ENCODE measurements at places on chromosomes 4 and X. TPM values are rescaled to one million over a fixed set of nuclear protein-coding genes. Genes with fewer than 3 reads are reported as not detected.

DNA sequence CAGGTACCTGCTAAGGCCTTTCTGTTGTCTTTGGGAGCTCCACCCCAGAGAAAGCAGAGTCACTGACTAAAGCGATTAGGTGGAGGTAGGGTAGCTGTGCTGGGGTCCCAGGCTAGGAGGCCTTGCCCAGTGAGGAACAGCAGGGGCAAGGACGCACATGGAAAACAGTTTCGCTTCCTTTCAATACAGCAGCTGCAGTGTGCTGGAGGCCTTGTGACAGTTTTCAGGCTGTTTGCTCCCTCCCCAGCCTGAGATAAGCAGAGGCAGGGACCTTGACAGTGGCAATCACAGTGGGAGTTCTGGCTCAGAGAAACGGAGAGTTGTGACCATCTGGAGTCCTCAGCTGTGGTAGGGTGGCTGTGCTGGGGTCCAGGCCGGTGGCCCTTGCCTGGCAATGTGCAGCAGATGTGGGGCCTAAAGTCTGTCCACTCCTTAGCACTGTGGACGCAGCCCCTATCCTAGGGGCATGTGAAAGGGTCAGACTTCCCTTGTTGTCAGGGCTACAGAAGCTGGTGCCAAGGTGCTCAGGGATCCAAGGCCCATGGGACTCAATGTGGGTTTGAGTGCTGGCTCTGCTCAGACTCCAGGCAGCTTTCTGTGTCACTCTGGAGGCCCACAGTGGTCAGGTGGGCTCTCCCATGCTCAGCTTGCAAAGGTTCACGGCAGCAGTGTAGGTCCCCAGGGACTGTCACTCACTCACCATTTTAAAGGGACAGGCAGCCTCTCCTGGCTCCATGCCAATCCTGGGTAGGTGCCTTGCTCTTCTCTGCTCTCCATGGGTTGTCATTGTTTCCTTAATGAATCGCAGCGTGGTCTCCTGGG is 534.9 kb upstream of the FMR1 start:
- DNase-seq: no peak

DNA sequence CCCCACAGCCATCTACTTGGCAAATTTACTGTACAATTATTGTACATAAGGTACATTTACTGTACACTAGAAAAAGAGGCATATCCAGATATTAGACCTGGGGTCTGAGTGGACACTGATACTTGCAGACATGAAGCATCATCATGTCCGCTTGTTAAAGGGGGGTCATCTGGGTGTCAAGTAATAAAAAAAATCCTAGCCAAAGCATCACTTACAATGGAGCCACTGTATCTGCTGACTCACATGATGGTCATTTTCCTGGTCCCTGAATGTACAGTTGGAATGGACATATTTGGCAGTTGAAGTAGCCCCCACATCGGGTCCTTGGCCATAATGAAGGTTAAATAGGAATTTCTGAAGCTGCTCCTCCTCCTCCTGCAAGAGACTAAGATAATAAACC is 228.8 kb downstream of the THOC2 start:
- no peak for DNase-seq

DNA sequence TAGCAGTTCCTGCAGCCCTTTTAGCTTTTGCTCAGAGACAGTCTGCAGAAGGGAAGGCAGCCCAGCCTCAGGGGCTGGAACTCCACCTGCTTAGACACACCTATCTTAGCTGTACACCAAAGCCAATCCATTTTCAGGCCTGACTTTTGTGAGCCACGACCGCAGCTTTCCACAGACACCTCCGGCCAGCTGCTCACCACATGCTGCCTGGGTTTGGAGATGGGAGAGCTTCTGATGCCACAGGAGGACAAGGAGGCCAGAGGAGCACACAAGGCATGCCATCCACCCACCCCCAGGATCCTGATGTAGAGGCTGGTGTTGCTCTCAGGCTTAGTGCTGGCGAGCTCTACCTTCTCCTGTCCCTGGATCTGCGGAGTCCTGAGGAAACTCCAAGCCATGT is 141.8 kb upstream of the NALF2 start:
- DNase-seq: no peak

DNA sequence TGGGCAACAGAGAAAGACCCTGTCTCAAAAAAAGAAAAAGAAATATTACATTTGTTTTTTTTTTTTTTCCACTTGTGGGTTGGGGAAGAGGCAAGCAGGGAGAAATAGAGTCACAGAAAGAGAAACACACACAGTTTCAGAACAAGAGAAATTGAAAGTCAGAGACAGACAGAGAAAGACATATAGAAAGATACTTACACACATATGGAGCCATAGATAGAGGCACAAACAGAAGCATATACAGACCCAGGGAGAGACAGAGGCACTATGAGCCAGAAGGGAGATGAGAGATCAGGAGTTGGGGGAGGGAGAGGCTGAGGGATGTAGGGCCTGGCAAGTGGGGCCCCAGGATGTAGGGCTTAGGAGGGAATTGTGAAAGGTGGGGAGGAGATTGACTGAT is 55.2 kb upstream of the GIMD1 start:
- no peak for DNase-seq

EGFL6 gene
- 2.1 TPM for total RNA-seq
